ENCODE measurements at places on chromosomes 3 and 15. TPM values are rescaled to one million over a fixed set of nuclear protein-coding genes. Genes with fewer than 3 reads are reported as not detected.

GRCh38 chr3:157459706-157460105 is 23.1 kb downstream of the PTX3 start:
- no peak for DNase-seq

DNA sequence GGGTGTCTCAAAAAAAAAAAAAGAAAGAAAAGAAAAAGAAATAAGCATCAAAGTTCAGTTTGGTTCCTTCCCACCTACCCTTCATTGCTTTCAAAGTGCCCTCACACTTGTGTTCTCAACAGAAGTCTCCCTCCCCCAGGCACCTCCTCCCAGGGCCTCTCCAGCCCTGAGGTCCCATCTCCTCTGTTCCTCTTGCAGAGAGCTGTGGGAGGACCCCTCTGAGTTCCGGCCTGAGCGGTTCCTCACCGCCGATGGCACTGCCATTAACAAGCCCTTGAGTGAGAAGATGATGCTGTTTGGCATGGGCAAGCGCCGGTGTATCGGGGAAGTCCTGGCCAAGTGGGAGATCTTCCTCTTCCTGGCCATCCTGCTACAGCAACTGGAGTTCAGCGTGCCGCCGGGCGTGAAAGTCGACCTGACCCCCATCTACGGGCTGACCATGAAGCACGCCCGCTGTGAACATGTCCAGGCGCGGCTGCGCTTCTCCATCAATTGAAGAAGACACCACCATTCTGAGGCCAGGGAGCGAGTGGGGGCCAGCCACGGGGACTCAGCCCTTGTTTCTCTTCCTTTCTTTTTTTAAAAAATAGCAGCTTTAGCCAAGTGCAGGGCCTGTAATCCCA is 6.1 kb downstream of the CYP1A2 start:
- DNase-seq: no peak

The EXD1 gene
- not detected for total RNA-seq

The HHLA2 gene
- not detected for total RNA-seq

All from LHCN-M2 (cell line).